Stimulated activated CD4-positive, alpha-beta T cell treated with anti-CD3 and anti-CD28 coated beads, Interleukin-12 subunit alpha, Interleukin-12 subunit beta, amount 100 ng/mL, for 48 hours (primary cell): ENCODE measurements at places on chromosomes 1 and 21.

DNA sequence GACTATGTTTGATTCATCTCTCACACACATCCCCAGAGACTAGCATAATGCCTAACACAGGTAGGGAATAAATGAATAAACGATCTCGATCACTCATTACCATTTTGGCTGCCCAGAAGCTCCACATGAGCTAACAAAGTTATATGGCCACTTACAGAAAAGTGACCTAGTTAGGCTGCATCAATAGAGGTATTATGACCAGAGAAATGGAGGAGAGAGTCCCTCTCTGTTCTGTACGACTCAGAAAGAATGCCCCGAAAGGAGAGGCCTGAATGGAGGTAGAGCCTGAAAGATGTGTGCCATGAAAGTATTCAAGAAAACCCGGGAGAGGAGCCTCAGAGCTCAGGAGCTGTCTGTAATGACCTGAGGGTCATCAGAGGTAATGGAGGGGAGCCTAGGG is 208.2 kb upstream of the GRIK3 start:
- no peak for DNase-seq

GRCh38 chr1:155052439-155053395 is 1.6 kb downstream of the ADAM15 start:
- DNase-seq: no peak

- no peak for DNase-seq
Measured at GRCh38 chr1:156045076-156045475, 8.5 kb downstream of the UBQLN4 start.

GRCh38 chr1:107787299-107787698 is 177.7 kb downstream of the VAV3 start:
- DNase-seq: no peak

DNA sequence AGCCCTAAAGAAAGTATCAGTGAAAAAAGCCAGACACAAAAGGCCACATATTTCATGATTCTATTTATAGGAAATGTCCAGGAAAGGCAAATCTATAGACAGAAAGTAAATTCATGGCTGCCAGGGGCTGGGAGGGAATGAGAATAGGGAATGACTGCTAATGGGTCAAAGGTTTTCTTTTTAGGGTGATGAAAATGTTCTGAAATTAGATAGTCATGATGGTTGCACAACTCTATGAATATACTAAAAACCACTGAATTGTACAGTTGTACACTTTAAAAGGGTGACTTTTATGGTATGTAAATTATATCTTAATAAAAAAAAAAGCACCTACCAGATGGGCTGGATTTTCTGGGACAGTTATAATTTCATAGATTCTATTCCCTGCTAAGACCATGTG is 114.8 kb downstream of the CNIH3 start:
- no peak for DNase-seq

- DNase-seq: no peak
Measured at GRCh38 chr21:42533963-42534355, 20.3 kb downstream of the SLC37A1 start.

- DNase-seq: no peak
Measured at GRCh38 chr1:165949335-165950130, 122.1 kb downstream of the UCK2 start.

- peak; percentile 49 for DNase-seq
Measured at GRCh38 chr1:119885903-119886783, 10.2 kb downstream of the ADAM30 start.

GRCh38 chr1:38926091-38926490 is 15.5 kb downstream of the RHBDL2 start:
- DNase-seq: no peak

GRCh38 chr21:36386031-36386642 is 945 bp downstream of the CHAF1B start:
- DNase-seq: no peak

DNA sequence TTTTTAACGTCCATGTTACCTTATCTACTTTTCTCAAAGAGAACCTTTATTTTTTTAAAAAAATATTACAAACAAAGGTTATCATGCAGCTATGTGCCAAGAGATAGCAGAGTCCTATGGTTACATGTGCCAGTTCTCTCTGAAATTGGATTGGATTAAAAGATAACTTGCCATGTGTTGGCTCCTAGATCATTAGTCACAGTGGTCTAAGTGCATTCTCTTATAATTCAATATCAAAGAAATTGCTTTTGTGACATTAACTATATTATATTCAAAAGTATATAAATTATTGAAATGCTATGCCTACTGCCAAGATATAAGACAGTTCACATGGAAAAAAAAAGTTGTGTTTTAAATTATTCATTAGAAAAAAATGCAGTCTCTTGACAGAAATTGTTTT is 494.2 kb downstream of the NEGR1 start:
- no peak for DNase-seq

GRCh38 chr1:69513601-69514000 is 54.1 kb upstream of the LRRC7 start:
- DNase-seq: no peak

DNA sequence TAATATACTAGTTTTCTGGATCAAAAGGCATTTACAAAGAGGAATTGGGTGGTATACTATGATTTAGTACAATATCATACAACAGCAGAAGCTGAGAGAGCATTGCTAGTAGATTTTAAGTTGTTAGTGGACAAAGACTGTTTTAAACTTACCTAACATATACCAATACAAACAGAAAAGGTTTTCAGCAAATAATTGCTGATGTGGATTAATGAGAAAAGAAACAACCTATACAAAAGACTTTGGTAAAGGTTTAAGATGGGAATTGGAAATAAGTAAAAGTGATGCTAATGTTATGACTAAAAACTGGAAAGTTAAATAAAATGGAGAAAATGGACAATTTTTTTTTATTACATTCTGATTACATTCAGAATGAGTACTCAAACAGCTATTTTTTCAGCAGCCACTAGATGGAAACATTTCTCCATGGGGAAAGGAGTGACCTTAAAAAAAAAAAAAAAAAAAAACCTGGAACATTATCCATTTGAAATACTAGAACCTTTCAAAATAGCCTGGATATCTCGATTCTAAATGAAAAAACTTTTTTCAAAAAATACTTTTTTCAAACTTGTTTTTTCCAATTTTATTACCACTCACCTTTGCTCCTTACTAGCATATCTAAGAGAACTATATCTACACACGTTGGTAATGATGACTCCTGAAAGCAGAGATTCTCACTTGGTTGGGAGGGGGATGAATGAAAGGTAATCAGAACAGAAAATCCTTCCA is 55.4 kb downstream of the EPRS1 start:
- no peak for DNase-seq

DNA sequence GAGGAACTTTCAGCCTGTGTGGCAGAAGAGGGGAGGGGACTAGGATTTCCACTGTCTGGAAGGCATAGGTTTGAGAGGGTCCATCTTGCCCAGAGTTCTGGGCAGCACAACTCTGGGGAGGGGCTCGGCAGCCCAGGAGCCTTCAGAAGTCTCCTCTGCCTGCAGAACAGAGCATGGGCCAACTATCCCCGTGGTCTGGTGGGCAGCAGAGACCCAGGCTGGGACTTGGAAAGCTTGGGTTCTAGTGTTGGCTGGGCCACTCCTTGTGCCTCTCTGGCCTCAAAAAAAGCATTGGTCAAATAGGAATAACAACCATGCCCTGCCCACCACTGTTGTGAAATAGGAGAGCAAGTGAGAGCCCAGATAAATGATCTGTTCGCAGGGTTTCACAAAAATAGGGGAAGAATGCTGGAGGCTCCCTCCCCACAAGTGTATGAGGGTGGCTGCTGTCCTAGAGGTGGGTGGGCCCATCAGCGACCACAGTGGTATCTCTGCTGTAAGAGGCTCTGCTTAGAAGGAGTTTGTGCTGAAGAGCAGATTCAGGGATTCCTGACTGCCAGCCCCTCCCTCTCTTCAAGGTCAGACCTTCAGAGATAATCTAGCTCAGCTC is 8.9 kb downstream of the EPHA10 start:
- DNase-seq: no peak

- no peak for DNase-seq
Measured at GRCh38 chr1:44328671-44329416, 26.2 kb downstream of the ERI3 start.

DNA sequence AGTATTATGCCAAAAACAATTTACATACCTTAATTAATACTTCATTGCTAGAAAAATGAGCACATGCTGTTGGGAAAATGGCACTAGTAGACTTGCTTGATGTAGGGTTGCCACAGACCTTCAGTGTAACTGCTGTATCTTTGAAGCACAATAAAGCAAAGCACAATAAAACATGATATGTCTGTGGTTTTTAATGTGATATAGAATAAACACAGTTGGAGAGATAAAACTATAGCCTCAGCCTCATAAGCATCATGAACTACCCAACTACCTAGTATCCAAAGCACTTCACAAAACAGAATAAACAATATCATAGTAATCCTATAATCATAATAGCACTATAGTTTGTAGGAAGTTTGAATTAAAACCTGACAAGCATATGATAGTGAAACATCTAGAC is 143.5 kb downstream of the SYT14 start:
- no peak for DNase-seq

GRCh38 chr1:56806804-56807203 is 12.4 kb downstream of the FYB2 start:
- no peak for DNase-seq

GRCh38 chr1:40341491-40342380 is 24.6 kb upstream of the COL9A2 start:
- DNase-seq: no peak

DNA sequence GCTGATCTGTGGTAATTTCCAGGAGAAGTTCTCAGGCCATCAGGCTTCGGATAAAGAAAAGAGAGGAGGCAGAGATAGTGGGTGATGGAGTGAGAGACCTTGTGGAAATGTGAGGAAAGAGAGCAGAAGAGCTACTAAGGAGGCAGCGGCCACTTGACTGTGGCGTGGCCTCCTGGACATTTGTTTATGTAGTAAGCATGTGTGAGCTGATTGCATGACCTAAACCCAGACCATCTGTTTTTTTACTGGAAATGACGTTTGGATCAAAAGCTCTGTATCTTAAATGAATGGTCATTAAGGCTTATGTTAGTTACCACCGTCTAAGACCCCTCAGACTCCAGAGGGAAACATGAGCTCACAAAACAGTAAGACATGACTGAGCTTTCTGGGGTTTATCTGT is 13.6 kb downstream of the ATP1B1 start:
- no peak for DNase-seq

DNA sequence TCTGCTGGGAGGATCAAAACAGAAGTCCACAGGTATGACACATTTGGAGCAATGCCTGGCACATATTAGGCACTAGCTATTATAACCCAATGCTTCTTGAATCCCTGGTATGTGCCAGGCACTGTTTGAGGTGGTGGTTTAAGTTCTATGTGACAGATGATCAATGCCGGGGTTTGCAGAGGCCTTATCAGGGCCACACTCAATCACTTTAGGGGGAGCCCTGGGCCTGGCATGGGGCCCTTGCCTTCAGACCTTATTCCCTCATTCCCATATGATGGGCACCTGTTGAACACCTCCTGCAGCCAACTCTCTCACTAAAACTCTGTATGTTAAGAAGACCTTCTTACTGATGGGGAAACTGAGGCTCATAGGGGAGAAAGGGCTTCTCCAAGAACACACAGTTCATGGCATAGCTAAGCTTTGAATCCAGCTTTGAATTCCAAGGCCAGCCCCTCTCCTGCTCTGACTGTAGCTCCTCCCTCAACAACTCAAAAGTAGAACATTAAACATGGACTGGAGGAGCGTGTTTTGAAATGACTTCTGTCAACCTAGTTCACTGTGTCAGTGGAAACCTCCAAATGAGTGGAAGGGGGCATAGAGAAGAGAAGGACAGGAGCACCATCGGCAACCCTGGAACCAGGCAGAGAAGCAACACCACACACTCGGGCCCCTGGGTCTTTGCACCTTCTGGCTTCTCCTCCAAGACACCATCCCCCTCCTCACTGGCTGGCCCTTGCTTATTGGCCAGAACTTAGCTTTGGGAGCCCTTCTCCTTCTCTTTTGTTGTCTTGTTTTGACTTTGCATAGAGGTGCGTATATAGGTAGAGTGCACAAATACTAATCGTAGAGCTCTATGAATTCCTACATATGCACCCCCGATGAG is 6.6 kb upstream of the IFFO2 start:
- no peak for DNase-seq

- DNase-seq: peak; percentile 38
Measured at GRCh38 chr1:234845097-234845660, 235.2 kb upstream of the IRF2BP2 start.

- DNase-seq: no peak
Measured at GRCh38 chr1:222018041-222018440, 276.2 kb upstream of the DUSP10 start.

DNA sequence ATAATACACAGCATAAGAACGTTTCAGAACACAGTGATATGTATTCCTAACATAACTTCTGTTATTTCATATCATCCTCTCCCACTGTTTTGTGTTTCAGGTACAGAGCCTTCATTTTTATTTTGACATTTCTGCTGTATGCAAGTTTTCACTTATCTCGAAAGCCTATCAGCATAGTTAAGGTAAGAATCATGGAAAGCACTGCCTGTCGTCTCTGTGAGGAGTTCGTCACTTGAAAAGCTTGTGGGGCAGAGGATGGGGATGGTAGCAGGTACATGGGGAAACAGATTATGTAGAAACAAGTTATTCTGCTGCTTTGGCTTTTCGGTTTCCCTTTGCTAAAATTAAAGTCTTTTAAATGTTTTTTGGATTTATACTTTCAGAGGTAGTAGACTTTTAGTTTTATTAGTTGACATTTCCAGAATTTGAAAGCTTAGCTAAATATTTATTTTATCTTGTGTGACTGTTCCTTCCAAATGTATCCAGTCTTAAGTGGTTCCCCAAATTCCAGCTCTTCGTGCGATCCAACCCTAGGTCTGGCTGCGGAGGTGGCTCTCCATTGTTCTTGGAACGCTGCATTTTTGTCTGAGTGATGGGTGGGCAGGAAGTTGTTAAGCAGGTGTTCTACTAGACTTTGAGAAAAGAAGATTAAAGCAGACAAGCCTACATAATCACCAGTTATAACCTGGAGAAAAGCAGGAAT is 12.2 kb downstream of the SLC37A1 start:
- DNase-seq: no peak

GRCh38 chr1:208857465-208857864 is 613.3 kb upstream of the PLXNA2 start:
- DNase-seq: no peak

- DNase-seq: no peak
Measured at GRCh38 chr1:12185918-12186678, 19.3 kb downstream of the TNFRSF1B start.

DNA sequence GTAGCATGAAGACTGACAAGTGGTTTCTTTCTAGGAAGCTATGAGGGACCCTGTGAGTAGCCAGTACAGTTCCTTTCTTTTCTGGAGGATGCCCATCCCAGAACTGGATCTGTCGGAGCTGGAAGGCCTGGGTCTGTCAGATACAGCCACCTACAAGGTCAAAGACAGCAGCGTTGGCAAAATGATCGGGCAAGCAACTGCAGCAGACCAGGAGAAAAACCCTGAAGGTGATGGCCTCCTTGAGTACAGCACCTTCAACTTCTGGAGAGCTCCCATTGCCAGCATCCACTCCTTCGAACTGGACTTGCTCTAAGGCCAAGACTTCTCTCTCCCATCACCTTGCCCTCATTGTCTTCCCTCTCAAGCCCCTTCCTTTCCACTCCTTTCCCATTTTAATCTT is 3.4 kb upstream of the GABPB2 start:
- no peak for DNase-seq

DNA sequence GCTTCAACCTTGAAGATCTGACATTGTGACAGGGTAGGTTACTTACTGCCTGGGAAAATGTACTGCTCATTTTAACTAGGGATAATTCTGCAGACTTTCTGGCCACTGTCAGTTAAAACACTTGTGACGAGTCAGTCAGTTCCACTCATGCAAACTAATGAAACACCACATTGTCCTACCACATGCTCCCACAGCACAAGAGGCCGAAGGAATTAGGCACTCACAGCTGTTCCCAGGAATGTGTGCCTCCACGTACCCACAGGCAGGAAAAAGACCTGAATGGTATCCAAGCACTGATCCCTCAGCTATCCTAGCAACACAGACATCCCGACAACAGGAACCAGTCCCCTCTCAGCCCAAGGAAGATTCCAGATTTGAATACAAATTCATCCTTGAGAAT is 12.3 kb downstream of the BCAR3 start:
- DNase-seq: no peak
